ENCODE measurements at places on chromosomes 7 and 10. TPM values are rescaled to one million over a fixed set of nuclear protein-coding genes. Genes with fewer than 3 reads are reported as not detected.

Gene NPSR1
- total RNA-seq, result not detected

Gene GOLGA7B
- 0.34 TPM for total RNA-seq

Gene FHIP2A
- total RNA-seq, result 26.9 TPM

Gene CPED1
- total RNA-seq, result not detected

Gene CFAP43
- total RNA-seq, result not detected

DNA sequence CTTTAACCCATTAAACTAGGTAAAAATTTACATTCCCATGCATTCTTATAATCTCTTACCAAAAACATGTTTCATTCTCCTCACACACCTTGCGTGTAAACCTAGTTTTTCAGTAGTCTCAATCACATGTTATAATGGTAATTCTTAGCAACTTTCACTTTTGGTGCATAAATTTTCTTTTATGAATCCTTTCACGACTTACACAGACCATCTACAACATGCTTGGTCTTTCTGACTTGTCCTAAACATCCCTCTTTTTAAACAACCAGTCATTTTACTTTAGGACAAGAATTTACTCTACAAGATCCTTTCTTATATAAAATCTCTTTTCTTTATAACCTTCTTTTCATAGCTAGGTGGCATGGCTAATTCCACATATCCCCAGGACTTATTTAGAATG is 25.8 kb downstream of the FBXL13 start:
- DNase-seq, result no peak

DNA sequence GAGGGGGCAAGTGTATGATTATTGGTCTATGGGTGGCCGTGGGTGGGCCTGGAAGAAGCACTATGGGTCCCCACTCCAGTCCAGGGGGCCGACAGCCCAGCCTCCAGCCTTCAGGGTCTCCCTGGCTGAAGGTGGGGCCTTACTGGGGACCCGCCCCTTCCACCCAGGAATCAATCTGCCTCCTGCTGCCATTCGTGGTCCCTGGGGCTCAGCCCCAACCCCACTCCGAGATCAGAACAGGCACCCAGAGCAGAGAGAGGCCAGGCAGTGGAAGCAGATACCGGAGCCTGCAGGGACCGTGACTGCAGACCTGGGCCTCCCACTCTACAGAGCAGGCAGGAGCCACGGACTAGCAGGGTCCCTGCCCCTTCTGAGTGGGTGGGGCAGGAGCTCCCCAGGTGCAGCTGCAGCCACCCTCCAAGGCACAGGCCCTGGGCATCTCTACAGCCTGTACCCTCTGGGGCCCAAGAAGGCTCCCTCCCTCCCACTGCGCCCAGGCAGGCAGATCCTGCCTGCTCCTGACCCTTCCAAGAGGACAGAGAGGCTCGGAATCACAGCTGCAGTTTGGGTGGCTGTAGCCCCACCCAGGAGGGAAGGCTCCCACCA is 13.6 kb upstream of the FOXL3 start:
- DNase-seq, result no peak

GRCh38 chr10:70206762-70207161 is 26.5 kb downstream of the PPA1 start:
- DNase-seq, result no peak

DNA sequence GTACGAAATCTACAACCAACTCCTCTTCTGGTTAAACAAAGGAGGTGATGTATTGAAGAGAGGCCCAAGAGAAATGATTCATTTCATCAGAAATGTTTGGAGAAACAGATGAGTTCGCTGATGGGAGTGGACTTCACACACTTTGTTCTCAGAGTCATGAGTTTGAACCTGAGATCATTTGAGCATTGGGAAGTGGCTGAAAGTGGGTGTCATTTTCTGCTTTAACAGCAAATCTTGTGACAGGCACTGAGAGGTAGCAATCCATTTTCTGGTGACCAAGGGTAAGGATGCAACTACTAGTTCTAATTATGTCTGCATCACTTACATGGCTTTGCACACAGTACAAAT is 51.4 kb downstream of the RBM20 start:
- no peak for DNase-seq

GRCh38 chr7:66886152-66886551 is 34.9 kb upstream of the TMEM248 start:
- no peak for DNase-seq

DNA sequence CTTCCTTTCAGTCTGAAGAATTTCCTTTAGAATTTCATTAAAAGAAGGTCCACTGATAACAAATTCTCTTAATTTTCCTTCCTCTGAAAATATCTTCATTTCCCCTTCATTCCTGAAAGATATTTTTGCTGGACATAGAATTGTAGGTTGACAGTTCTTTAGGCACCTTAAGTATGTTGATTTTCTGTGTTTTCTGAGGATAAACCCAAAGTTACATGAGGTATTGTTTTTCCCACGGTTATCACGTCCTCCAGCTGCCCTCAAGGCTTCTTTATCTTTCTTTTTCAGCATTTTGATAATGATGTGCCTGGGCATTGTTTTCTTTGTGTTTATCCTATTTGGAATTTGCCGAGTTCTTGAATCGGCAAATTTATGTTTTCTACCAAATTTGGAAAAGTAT is 105.3 kb downstream of the ELFN1 start:
- no peak for DNase-seq

DNA sequence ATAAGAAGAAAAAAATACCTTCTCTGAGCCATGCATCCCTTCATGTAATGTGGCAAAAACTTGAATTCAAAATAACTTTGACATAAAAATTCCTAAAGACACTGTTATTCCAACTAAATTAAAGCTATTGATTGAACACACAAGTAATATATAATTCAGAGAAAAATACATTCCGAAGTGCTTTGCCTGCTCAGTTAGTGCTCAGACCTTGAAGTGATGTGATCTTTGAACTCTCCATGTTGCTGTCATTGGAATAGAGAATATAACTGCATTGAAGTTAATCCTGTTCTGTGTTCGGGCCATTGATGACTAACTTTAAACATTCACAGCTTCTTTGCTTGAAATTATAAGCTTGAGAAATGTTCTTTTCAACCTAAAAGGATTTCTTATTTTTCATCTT is 114.0 kb upstream of the IFRD1 start:
- DNase-seq, result no peak

GRCh38 chr10:55214608-55215007 is 413.6 kb upstream of the PCDH15 start:
- DNase-seq, result no peak
